ENCODE measurements at places on chromosomes 11 and 22.

- DNase-seq = no peak
These were observed 11.8 kb downstream of the PRAME start for GRCh38 chr22:22547226-22547625.

DNA sequence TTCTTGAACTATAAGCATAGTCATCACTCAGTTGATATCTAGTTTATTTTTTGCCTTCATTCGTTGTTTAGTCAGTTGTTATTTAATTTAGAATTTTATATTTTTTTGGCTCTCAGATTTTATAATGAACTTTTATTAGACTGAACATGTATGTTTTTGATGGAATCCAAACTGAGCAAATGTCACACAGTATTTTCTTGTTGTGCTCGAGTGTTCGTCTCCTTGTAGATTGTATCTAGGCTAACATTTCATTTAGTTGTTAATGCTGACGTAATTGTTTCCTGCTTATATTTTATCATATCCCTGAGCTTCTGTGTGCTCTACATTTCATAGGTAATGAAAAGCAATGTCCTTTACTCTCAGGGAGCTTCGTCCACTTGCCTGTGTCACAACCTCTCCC lies 286.2 kb downstream of the TMEM135 start:
- DNase-seq = no peak

GRCh38 chr22:49155039-49155769 lies 672.5 kb downstream of the BRD1 start:
- no peak for DNase-seq

GRCh38 chr22:26789951-26790350 lies 132.6 kb downstream of the MIAT start:
- no peak for DNase-seq

GRCh38 chr11:1023811-1024596 lies 12.5 kb downstream of the MUC6 start:
- no peak for DNase-seq
